ENCODE measurements at places on chromosomes 3 and 15.

GRCh38 chr3:14516738-14517345 lies 23.3 kb downstream of the GRIP2 start:
- DNase-seq, result no peak

DNA sequence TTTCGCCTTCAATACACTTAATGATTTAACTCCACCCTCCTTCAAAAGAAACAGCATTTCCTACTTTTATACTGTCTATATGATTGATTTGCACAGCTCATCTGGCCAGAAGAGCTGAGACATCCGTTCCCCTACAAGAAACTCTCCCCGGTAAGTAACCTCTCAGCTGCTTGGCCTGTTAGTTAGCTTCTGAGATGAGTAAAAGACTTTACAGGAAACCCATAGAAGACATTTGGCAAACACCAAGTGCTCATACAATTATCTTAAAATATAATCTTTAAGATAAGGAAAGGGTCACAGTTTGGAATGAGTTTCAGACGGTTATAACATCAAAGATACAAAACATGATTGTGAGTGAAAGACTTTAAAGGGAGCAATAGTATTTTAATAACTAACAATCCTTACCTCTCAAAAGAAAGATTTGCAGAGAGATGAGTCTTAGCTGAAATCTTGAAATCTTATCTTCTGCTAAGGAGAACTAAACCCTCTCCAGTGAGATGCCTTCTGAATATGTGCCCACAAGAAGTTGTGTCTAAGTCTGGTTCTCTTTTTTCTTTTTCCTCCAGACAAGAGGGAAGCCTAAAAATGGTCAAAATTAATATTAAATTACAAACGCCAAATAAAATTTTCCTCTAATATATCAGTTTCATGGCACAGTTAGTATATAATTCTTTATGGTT lies at the start of gene CCR5:
Gene CCR5, plus strand, starts transcription at position 108 of the 680 bp plus-strand sequence. CDS start 1,957 bp downstream, outside the sequence.
- DNase-seq, result no peak

GRCh38 chr3:59150039-59150438 lies 100.2 kb upstream of the CFAP20DC start:
- DNase-seq, result no peak

- no peak for DNase-seq
Observed at GRCh38 chr3:43629741-43630140, 7.9 kb upstream of the ANO10 start.

DNA sequence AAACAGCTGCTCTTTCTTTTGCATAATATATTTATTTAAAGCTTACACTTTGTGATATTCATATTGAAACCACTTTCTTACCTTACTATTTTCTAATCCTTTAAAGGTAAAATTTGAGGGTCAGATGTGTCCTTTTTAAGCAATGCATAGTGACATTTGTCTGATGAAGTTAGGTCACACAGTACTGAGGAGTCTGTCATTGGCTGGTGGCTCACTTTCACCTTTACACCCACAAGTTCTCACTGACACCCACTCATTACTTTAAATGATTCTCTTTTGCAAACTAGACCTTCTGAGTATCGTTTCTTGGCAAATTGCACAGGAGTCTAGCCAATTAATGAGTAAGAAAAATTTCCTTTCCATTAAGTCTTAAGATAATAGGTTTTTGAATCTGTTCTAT lies 758.3 kb upstream of the ARPP21 start:
- no peak for DNase-seq

- DNase-seq, result peak; percentile 84
Observed at GRCh38 chr3:60316121-60316797, 935.0 kb downstream of the FHIT start.

GRCh38 chr3:126870608-126871210 lies 112.2 kb upstream of the PLXNA1 start:
- DNase-seq, result no peak

DNA sequence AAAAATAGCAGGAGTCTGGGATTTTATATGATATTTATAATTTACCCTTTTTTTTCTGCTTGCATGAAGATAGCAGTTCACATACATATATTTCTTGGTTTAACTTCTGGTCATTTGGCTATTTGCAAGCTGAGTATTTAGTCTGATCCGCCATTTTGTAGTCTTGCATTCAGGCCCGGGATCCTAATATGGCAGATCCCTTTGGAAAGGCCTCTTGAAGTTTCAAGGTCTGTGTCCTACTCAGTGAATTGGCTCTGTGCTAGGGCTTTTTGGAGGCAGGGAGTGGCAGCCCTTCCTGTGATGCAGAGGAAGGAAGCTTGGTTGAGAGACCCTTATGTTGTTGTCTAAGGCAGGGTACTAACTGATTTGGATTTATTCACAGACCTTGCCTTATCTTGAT lies 2.9 kb downstream of the SNRPN start:
- no peak for DNase-seq

DNA sequence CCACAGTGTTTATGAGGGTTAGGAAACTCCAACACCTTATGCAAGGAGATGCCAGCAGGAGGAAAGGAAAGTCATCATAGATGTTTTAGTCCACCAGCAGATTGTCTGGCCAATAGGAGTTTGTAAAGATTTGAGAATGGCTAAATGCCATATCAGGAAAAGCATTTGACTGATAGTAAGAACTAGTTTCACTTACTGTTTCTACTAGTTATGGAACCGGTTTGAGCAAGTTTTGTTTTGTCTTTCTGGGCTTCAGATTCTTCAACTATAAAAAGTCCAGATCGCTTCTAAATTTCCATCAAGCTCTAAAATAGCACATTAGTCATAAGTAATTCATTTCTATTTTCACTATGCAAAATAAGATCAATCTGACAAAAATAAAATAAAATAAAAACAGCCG lies 254.8 kb upstream of the TMCO5A start:
- DNase-seq, result no peak

GRCh38 chr3:66795365-66795764 lies 202.7 kb upstream of the KBTBD8 start:
- peak; percentile 67 for DNase-seq

DNA sequence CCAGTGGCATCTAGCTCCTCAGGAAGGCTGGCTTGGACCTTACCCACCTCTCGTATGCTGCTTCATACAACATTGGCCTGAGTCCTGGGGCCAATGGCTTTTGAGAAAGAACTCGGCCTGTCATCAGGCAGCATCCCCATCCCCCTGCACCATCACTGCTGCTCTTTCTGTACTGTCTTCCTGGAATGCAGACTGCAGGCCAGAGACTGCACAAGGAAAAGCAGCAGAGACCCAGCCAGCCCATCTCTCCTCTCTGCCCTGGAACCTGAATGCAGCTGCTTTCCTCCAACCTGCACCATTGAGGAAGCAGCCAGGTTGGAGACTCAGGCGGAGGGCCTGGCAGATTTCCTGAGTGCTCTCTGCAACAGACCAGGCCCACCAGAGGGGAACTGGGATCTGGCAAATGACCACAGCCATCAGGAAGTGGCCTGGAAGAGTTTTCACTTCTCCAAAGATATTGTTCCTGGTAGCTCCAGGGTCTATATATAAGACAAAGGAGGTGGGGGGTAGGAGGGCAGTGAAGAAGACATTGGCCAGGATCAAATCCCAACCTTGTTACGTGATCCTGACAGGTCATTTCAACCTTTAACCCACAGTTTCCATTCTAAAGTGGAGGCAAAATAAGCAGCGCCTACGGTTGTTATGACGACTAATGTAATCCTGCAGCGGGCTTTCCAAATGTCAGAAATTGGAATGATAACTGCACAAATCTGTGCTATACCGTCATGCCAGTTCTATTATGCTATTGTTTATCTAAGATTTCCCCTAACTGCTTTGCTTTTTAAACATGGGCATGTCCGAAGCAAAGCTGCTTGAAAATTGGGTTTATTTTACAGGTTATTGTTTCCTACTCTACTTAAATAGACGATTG lies 24.4 kb upstream of the RAB7A start:
- no peak for DNase-seq

DNA sequence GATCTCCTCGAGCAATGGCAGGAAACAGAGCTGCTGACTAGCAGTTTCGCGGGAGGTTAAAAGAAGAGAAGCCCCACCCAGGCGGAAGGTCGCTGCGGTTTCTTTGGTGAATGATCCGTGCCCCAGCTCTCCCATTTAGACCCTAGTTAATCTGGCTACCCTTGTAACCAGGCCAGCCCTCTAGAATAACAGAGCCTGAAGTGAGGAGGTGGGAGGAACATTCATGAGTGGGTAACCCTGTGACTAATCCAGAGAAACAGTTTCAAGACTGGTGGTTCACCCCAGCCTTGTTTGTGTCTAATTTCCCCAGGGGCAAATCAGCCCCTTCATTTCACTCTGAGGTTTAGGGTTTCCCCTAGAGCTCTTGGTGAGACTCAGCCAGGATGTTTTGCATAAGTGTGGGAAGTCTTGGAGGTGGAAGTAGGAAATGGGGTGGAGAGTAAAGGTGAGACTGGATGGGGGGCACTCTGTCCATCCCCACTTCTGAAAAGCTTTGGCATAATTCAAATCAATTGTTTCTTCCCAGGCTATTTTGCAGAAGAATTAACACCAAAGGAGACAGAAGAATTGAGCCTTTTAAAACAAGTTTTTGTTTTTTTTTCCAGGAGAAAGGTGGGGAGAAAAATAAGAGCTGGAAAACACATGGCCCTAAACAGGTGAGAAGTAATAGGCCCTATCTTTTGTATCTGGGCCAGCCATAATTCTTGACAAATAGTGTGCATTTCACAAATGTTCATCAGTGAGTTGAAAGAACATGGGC lies 303.1 kb downstream of the RPLP1 start:
- no peak for DNase-seq

DNA sequence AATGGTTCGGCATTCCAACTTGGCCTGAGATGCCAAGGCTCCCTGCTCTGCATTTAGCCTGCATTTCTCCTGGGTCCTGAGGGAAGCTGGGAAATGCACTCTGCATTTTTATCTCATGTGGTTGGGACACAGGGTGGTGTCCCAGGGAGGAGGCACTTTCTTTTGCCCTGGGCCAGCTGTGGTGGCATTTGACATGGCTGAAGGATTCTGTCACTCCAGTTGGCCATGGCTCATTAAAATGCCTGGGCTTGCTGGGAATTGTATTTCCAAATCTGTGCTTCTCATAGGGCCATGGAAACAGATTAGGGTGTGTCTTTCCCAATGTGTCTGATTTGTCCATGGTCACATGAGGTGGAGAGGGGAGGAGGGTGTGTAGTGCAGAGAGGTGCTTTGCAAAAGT lies 128.3 kb upstream of the RGMA start:
- no peak for DNase-seq
